ENCODE measurements at places on chromosomes 6 and 20.
A peak's percentile ranks its signal among the peaks of the same experiment; 100 is the strongest.

- H3K27ac ChIP-seq: no peak overlapping the region
- no peaks in the 10 kb centered on the region for H3K36me3 ChIP-seq
- no peaks in the 10 kb centered on the region for H3K27me3 ChIP-seq
- H3K4me3 ChIP-seq: no peak overlapping the region
- no peak for DNase-seq
These were observed 211.9 kb downstream of the GMPR start for GRCh38 chr6:16450285-16450684.

DNA sequence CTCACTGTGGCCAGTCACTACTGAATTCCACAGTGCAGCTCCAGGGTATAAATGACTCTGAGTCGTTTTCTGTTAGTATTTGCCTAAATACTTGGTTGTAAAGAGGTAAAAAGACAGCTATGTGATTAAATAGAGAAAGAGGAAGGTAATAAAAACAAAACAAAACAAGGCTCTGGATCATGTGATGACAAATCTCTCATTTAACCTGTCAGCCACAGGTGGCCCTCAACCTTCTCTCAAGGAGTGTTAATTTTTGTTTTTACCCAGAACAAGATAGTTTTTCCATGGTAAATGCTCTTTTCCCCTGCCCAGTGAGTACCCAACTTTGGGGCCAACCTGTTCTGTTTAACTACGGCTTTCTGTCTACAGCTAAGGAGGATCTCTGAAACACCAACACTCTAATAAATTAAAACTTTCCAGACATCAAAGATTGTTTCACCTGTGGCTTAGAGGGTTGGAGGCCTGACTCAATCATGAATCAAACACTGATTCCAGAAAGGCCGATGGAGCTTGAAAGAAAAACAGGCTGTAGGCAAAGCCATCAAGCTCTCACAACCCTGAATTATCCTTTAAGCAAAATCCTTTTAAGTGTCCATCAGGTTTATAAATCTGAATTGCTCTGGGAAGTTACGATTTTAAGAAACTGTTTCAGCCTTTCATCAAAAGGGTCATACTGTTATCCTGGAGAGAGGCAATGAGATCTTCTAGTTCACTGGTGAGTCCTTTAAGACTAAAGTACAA is 81.5 kb upstream of the BCLAF1 start:
- no peaks in the 10 kb centered on the region for H3K27me3 ChIP-seq
- DNase-seq: no peak
- H3K27ac ChIP-seq: no peak overlapping the region
- H3K4me3 ChIP-seq: no peak overlapping the region
- H3K4me1 ChIP-seq: no peaks in the 10 kb centered on the region

- no peak for DNase-seq
- no peaks in the 10 kb centered on the region for H3K27me3 ChIP-seq
- H3K4me1 ChIP-seq: no peaks in the 10 kb centered on the region
These were observed 32.4 kb downstream of the CPXM1 start for GRCh38 chr20:2767768-2768631.

- H3K36me3 ChIP-seq: no peaks in the 10 kb centered on the region
- H3K4me1 ChIP-seq: peaks cover 9% of the 10 kb centered on the region
- H3K4me3 ChIP-seq: no peak overlapping the region
- H3K27ac ChIP-seq: no peak overlapping the region
- no peaks in the 10 kb centered on the region for H3K27me3 ChIP-seq
These were observed 36.8 kb downstream of the STK35 start for GRCh38 chr20:2138396-2138795.

- H3K27me3 ChIP-seq: no peaks in the 10 kb centered on the region
- no peak overlapping the region for H3K27ac ChIP-seq
- H3K4me3 ChIP-seq: no peak overlapping the region
- DNase-seq: peak; percentile 76
- H3K36me3 ChIP-seq: no peaks in the 10 kb centered on the region
- H3K4me1 ChIP-seq: no peaks in the 10 kb centered on the region
These were observed 99.8 kb upstream of the FOXA2 start for GRCh38 chr20:22684072-22684762.

DNA sequence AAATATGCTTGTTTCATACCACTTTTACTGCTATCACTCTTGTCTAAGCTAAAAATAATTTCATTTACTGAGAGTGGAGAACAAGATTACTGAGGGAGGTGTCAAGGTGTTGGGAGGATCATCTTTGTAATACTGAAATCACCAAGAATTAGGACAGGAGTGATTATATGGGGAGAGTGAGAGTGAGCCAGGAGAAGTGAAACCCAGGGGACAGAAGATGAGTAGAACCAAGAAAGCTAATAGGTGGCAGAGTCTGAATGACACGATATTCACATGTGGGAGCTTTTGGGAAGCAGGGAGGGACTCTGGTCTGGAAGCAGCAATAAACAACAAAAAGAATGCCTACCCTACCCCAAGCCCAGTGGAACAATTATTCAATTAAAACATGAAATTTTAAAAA is 58.6 kb downstream of the AK9 start:
- H3K27me3 ChIP-seq: no peaks in the 10 kb centered on the region
- no peak for DNase-seq
- no peaks in the 10 kb centered on the region for H3K36me3 ChIP-seq
- no peak overlapping the region for H3K27ac ChIP-seq
- H3K4me1 ChIP-seq: no peaks in the 10 kb centered on the region
- no peak overlapping the region for H3K4me3 ChIP-seq

DNA sequence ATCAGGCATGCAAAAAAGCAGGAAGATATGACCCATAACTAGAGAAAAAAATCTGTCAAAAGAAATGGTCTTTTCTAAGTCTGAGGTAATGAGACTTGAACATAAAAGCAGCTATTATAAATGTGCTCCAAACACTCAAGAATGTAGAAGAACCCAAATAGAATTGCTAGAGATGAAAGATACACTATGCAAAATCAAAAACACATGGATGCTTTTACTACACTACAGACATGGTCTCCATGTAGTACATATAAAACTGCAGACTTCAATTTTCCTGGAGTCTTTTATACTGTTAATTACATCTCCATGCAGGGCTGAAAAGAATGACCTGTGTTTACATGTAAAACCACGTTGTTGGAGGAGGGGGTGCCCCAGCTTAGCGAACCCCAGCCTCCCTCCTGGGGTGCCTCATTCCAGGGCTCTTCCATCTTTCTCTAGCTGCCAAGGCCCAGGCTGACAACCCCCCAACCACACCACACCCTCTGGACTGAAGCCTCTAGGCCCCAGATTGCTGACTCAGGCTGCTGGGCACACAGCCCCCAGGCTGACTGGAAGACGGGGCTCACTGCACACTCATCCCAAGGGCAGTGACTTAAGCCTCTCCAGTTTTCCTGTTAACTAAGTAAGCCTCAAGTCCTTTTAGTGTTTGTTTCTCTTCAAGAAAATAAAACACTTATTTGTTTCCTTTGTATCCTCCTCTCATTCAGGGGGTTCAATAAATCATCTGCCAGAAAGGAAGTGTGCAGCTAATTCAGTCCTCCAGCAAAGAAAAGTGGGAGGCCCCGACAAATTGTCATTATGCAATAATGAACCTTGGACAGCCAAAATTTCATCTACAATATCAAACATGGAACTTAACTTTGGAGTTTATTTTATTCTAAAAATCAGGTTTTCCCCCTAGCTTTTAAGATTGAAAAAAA is 26.0 kb upstream of the PLAGL1 start:
- H3K4me3 ChIP-seq: no peak overlapping the region
- H3K27ac ChIP-seq: no peak overlapping the region
- no peaks in the 10 kb centered on the region for H3K4me1 ChIP-seq
- H3K27me3 ChIP-seq: no peaks in the 10 kb centered on the region

- H3K27me3 ChIP-seq: no peaks in the 10 kb centered on the region
- H3K4me1 ChIP-seq: no peaks in the 10 kb centered on the region
- H3K4me3 ChIP-seq: no peak overlapping the region
- no peaks in the 10 kb centered on the region for H3K36me3 ChIP-seq
- no peak for DNase-seq
- H3K27ac ChIP-seq: no peak overlapping the region
These were observed 10.1 kb upstream of the SEC63 start for GRCh38 chr6:107968081-107968480.
